ENCODE measurements at places on chromosomes 7 and 10.

GRCh38 chr7:66202441-66202840 is 2.7 kb upstream of the TPST1 start:
- no peak for DNase-seq

GRCh38 chr7:4815609-4816418 is 40.4 kb downstream of the AP5Z1 start:
- no peak for DNase-seq

GRCh38 chr7:150927956-150928344 is 50.2 kb downstream of the KCNH2 start:
- DNase-seq, result no peak

GRCh38 chr10:63628526-63629362 is 107.5 kb downstream of the REEP3 start:
- DNase-seq, result no peak

DNA sequence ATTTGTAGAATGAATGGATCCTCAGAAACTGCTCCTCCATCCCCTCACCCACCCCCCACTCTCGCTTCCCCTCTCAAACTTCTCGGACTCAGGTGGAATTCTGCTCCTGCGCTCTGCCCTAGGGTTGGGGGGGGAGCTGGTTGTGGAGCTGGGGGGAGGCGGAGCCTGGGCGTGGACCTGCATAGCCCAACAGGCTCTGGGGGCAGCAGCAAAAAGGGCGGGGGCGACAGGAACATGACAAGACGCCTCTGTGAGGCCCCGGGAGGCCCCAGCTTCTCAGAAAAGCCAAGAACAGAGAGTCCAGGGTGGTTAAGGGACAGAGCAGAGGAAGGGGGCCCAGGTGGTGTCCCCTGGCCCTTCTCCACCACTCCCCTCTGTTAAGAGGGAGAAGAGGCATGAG is 3.5 kb downstream of the TSC22D4 start:
- DNase-seq, result no peak

GRCh38 chr10:119395280-119396007 is 147.1 kb downstream of the RGS10 start:
- no peak for DNase-seq

- DNase-seq, result no peak
These were observed 58.0 kb upstream of the PAX2 start for GRCh38 chr10:100687143-100688003.

All from effector memory CD8-positive, alpha-beta T cell (primary cell).